Inflammatory macrophage treated with lipopolysaccharide for 4 hours (primary cell): ENCODE measurements at places on chromosomes 2 and 18.
A peak's percentile ranks its signal among the peaks of the same experiment; 100 is the strongest.

- no peak for DNase-seq
These were observed 53.5 kb downstream of the C18orf63 start for GRCh38 chr18:74368901-74369705.

GRCh38 chr2:222057347-222058073 lies 241.3 kb downstream of the PAX3 start:
- peak; percentile 7 for DNase-seq

DNA sequence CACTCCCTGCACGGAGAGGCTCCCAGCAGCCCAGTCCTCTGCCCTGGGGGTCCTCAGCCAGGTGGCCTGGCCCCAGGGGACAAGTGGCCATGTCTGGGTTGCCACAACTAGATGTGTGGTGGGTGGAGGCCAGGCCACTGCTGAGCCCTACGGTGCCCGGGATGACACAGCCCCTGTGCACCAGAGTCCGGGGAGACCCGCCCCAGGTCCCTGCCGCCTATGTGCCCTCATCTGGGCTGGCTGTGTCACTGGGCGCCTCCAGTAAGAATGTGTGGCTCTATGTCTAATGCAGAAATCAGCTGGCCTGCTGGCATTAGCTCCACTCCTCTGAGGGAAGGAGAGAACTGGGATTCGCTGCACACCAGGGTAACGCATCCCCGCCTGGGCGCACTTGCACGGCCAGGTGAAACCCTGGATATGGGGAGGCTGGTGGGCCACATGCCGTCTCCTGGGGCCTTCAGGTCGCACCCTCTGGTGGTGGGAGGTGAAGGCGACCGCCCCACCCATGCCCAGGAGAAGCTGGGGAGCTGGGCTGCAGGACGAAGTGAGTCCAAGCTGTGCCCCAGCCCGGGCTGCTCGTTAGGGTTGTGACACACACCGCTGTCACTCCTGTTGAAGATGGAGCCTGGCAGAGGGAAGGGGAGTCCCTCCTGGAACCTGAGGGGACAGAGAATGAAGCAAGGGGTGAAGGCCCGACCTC lies 136.1 kb downstream of the PTGR3 start:
- no peak for DNase-seq

GRCh38 chr2:24515831-24516230 lies 24.8 kb downstream of the NCOA1 start:
- peak; percentile 61 for DNase-seq
